ENCODE measurements at places on chromosomes 1 and 21.

DNA sequence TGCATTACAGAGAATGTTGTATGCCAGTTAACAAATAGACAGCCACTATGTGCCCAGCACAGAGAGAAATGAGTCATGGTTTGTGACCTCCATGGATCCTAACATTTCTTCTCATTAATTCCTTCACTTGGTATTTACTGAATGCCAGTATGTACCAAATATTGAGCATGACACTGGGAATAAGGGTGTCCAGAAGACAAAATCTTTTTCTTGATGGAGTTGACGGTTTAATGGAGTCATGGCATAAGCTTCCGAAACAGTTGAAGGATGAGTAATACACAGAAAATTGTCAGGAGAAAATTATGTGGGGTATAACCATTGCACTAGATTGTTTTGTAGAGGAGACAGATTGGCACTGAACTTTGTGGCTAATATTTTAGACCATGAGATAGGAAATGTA is 36.9 kb downstream of the PTGFR start:
- no peak for DNase-seq

- DNase-seq: no peak
Measured at GRCh38 chr1:163300568-163300967, 21.2 kb upstream of the NUF2 start.

GRCh38 chr1:226436472-226436854 is 28.6 kb upstream of the PARP1 start:
- DNase-seq: no peak

GRCh38 chr1:2821373-2821955 is 20.0 kb upstream of the TTC34 start:
- no peak for DNase-seq

- DNase-seq: no peak
Measured at GRCh38 chr1:65092691-65093090, 55.3 kb upstream of the AK4 start.
